Forelimb muscle (tissue), 1 donor: ENCODE measurements at places on chromosomes 1 and 21. TPM values are rescaled to one million over a fixed set of nuclear protein-coding genes. Genes with fewer than 3 reads are reported as not detected.

Gene KIF2C
- polyA plus RNA-seq, result 9.8 TPM

DNA sequence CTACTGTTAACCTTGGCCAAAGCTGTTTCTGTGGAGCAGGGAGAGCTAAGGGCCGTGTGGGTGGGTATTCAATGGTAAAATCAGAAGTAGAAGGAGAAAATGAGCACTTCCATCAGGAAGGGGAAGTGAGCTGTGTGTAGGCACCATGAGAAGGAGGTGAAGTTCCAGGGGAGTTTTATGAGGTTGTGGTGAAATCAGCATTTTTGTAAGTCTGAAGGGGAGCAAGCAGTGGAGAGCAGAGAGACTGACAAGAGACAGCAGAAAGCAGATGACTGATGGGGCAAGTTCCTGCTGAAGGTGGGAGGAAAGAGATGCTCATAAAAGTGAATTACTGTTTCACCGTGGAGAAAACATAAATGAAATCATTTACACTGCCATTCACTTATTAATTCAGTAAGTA is 2.7 kb upstream of the GPR88 start:
- no peak for DNase-seq

Gene SLC30A10
- polyA plus RNA-seq, result 0.22 TPM

- DNase-seq, result no peak
Measured at GRCh38 chr1:27617420-27617819, 13.5 kb upstream of the AHDC1 start.

Gene BEND5
- 10.3 TPM for polyA plus RNA-seq
